Pancreas (tissue), 10 donors: ENCODE measurements at places on chromosomes 2 and 18. TPM values are rescaled to one million over a fixed set of nuclear protein-coding genes. Genes with fewer than 3 reads are reported as not detected.

The GCG gene
- 92.8 TPM for total RNA-seq

The CXCR4 gene
- 1.2 TPM for total RNA-seq

The PLCL1 gene
- total RNA-seq: 0.95 TPM

The PRKRA gene
- 19.9 TPM for total RNA-seq

The RAB6C gene
- not detected for total RNA-seq

The GATA6 gene
- 28.2 TPM for total RNA-seq

The MROH2A gene
- not detected for total RNA-seq

The PLA2R1 gene
- total RNA-seq: 1.5 TPM

The HOXD10 gene
- not detected for total RNA-seq

The TIMM21 gene
- 6.2 TPM for total RNA-seq

The ACMSD gene
- total RNA-seq: 0.24 TPM

The SERPINB13 gene
- not detected for total RNA-seq

The TUBA3D gene
- total RNA-seq: not detected

The PRPF40A gene
- total RNA-seq: 37.0 TPM

The TSPYL6 gene
- 0.09 TPM for total RNA-seq

The POTEJ gene
- not detected for total RNA-seq

The TRIM43 gene
- total RNA-seq: not detected

The OR6B2 gene
- not detected for total RNA-seq

The TRABD2A gene
- 0.19 TPM for total RNA-seq

The COLEC12 gene
- 5.5 TPM for total RNA-seq

The SNX17 gene
- 40.1 TPM for total RNA-seq

The DBI gene
- total RNA-seq: 23.4 TPM

The DHRS9 gene
- total RNA-seq: 1.1 TPM

The CCDC141 gene
- total RNA-seq: 11.3 TPM
